SK-N-SH (cell line): ENCODE measurements at places on chromosomes 12 and 14. TPM values are rescaled to one million over a fixed set of nuclear protein-coding genes. Genes with fewer than 3 reads are reported as not detected.

DNA sequence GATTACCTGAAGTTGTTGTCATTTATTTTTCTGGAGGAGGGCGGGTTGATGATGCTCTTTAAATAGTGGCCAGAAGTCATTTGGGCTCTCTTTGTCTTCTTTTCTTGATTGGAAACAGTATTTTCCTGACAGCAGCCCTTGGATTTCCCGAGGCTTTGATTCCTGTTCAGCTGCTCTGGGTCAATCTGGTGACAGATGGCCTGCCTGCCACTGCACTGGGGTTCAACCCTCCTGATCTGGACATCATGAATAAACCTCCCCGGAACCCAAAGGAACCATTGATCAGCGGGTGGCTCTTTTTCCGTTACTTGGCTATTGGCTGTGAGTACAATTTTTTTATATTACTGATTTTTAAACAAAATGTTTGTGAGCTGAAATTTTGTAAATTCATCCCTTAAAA lies 60.4 kb downstream of the ANAPC7 start:
- no peak overlapping the region for H3K4me3 ChIP-seq
- no peak overlapping the region for H3K27ac ChIP-seq
- H3K4me1 ChIP-seq, result no peaks in the 10 kb centered on the region

DNA sequence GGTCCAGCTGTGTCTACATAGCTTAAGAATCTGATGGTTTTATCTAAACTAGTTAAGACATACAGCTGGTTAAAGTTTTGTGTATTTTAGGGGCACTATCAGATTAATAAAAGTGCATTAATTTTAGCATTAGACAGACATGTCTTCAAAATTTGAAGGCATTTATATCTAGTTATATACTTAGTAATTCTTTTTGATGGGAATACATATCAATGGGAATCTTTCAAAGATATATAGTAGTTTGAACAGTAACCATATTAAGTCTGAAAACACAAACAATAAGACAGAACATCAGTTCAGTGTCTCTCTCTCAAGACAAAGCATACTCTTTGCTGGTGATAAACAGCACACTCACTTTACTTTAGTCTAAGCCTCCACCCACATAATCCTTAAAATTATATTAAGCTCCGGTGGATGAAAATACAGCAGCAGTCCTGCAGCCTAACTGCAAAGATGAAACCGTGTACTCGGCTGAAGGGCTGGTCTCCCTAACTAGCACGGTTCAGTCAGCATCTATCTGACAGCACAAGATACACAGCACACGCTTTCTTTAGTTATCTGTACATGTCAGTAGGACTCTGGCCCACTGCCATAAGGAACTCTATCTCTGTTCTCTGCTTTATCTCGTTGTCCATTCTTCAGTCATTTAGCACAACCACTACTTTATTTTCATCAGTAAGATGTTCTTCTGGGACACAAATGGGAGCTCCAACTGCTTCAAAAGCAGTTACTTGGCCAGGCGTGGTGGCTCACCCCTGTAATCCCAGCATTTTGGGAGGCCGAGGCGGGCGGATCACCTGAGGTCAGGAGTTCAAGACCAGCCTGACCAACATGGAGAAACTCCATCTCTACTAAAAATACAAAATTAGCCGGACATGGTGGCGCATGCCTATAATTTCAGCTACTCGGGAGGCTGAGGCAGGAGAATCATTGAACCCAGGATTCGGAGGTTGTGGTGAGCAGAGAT lies 80.5 kb downstream of the MED13L start:
- H3K36me3 ChIP-seq, result no peaks in the 10 kb centered on the region
- H3K4me3 ChIP-seq, result no peak overlapping the region
- H3K27me3 ChIP-seq, result no peaks in the 10 kb centered on the region
- peak; percentile 12 for DNase-seq
- no peak overlapping the region; the same call in 1 of the 2 replicates for H3K27ac ChIP-seq
- H3K4me1 ChIP-seq, result peaks cover 54% of the 10 kb centered on the region

DNA sequence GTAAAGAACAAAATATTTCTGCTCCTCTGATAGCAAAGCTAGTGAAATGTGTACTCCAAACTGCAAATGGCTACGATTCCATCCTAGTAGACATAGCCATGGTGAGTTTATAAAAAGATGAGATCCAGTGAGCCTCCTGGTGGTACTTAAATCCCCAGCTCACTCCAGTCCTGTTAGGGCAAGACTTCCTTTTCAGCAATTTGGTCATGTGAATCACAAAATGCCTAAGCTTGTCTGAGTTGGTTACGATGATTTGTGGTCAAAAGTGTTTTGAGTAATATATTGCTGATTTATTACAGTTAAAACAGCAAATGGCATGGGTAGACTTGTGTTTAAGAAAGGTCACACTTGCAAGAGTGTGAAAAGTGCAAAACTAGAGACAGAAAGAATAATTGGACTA lies 102.7 kb upstream of the NAV3 start:
- H3K27me3 ChIP-seq, result no peaks in the 10 kb centered on the region
- H3K27ac ChIP-seq, result no peak overlapping the region
- no peak for DNase-seq
- H3K36me3 ChIP-seq, result no peaks in the 10 kb centered on the region
- no peak overlapping the region for H3K4me3 ChIP-seq
- H3K4me1 ChIP-seq, result no peaks in the 10 kb centered on the region; the same call in 1 of the 2 replicates

DNA sequence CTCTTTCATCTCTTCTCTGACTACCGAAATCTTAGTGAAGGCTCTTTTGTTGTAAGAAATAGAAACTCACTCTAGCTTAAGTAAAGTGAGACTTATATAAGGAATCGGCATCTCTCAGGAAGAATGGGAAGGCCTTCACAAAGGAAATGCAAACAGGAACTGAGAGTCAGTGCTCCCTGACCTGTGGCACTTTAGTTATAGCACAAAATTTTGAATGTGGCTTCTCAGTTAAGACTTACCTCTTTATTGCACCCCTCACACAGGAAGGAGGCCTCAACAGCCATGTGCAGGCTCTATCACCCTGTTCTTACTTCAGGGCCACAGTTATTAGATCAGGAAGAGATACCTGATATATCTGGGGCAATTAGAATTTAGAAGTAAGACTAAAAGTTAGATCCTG lies 224.7 kb upstream of the EGLN3 start:
- DNase-seq, result no peak
- no peaks in the 10 kb centered on the region for H3K36me3 ChIP-seq
- peaks cover 3% of the 10 kb centered on the region; the same call in 1 of the 2 replicates for H3K27me3 ChIP-seq
- no peak overlapping the region for H3K27ac ChIP-seq

GRCh38 chr12:30823764-30824163 lies 69.0 kb upstream of the CAPRIN2 start:
- no peak overlapping the region for H3K4me3 ChIP-seq
- DNase-seq, result no peak
- no peaks in the 10 kb centered on the region; the same call in 1 of the 2 replicates for H3K27me3 ChIP-seq
- H3K4me1 ChIP-seq, result no peaks in the 10 kb centered on the region

DNA sequence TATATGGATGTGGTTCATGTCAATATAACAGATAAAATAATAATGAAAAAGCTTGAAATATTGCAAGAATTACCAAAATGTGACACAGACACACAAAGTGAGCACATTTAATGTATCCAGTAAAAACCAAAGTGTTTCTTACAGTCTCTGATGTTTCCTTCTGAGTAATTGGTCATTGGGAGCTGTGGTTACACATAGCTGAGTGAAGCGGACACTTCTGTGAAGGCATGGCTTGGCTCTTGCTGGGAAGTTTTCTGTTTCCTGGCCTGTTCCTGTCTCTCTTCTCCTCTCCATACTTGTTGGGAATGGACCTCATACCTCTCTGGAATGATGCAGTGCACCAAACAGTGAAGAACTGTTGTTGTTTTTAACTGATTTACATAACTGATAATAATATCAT lies 117.3 kb downstream of the BICD1 start:
- no peaks in the 10 kb centered on the region for H3K4me1 ChIP-seq
- H3K27ac ChIP-seq, result no peak overlapping the region
- H3K36me3 ChIP-seq, result peaks cover 2% of the 10 kb centered on the region
- DNase-seq, result no peak
- no peaks in the 10 kb centered on the region for H3K27me3 ChIP-seq

DNA sequence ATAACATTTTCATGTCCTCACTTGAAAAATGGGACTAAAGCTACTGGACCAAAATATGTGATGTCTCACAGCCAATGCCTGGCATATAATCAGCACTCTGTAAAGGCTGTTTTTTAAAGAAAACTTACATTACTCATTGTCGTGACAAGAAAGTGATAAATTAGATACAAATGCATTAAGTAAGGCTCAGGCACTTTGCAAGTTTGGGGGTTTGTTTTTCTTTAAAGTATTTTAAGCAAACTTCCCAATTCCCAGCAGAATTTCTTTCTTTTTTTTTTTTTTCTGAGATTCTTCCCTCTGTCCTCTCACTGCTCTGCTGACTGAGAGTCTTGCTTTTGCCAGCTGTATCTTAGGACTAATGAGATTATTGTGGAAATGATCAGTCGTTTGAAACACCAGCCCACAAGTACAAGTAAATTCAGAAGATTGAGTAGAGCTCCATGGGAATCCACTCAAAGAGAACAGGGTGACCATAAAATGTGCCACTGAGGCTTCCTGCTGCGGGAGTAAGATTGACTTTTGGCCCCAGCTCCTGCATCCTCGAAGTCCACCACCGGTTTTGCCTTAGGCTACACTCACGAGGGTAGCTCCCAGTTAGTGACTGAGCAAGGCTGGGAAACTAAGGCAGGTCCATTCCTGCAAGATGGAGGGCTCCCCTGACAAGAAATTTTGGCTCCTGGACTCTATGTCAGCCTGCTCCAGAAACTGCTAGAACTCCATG lies 82.8 kb downstream of the TMTC1 start:
- no peak overlapping the region for H3K27ac ChIP-seq
- H3K36me3 ChIP-seq, result no peaks in the 10 kb centered on the region
- peaks cover 3% of the 10 kb centered on the region; the same call in 1 of the 2 replicates for H3K4me1 ChIP-seq
- no peak for DNase-seq
- no peaks in the 10 kb centered on the region for H3K27me3 ChIP-seq
- no peak overlapping the region for H3K4me3 ChIP-seq

DNA sequence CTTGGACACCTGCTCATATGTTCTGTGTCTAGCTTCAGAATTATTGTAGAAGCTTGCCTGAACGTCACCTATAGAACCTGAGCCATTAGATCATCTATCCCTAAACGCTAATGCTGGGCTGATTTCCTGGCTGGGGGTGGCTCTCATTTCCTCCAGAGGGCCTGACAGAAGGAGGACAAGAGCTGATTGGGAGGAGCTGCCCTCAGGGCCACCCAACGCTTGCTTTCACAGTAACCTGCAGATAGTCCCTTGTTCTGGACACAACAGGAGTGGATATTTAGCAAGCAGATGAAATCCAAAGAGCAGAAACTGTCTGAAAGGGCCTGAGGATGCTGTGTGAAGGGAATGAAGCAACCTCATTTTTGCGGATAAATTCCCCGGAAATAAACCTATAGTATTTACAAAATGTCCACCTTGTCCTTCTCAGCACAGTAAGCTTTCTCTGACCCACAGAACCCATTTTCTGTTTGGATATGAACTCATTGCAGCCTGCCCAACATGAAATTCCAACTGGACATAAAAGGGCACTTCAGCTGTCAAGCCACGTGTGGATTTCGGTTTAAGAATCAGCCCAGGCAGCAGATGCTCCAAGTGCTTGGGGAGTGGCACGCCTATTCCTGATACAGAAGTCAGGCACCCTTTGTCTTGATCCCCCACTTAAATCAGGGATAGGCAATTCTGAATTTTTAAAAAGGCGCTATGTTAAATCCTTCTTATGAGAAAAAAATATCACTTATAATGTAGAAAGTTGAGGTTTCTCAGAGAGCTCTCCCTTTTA lies 32.8 kb upstream of the TUBA1C start:
- H3K36me3 ChIP-seq, result no peaks in the 10 kb centered on the region
- peaks cover 23% of the 10 kb centered on the region for H3K4me1 ChIP-seq
- peak overlapping the region; percentile 41; the same call in 1 of the 2 replicates for H3K4me3 ChIP-seq
- no peaks in the 10 kb centered on the region for H3K27me3 ChIP-seq

- no peaks in the 10 kb centered on the region for H3K27me3 ChIP-seq
- H3K4me3 ChIP-seq, result no peak overlapping the region
- no peak for DNase-seq
- H3K4me1 ChIP-seq, result no peaks in the 10 kb centered on the region
- no peaks in the 10 kb centered on the region for H3K36me3 ChIP-seq
- H3K27ac ChIP-seq, result no peak overlapping the region
These were observed 21.1 kb downstream of the PLXNC1 start for GRCh38 chr12:94169495-94169894.

C1R gene
- 18.7 and 20.1 TPM in 2 replicates for polyA plus RNA-seq

MYH7 gene
- polyA plus RNA-seq, result not detected in 2 replicates

UBC gene
- polyA plus RNA-seq, result 1,327 and 1,666 TPM in 2 replicates

HSPB8 gene
- polyA plus RNA-seq, result 1.2 and 1.6 TPM in 2 replicates
